DND-41 (cell line): ENCODE measurements at places on chromosomes 13 and 19.

- DNase-seq = no peak
Observed at GRCh38 chr13:93603043-93603442, 376.4 kb downstream of the GPC6 start.

GRCh38 chr13:39531646-39532045, 71.3 kb downstream of the LHFPL6 start:
- no peak for DNase-seq

DNA sequence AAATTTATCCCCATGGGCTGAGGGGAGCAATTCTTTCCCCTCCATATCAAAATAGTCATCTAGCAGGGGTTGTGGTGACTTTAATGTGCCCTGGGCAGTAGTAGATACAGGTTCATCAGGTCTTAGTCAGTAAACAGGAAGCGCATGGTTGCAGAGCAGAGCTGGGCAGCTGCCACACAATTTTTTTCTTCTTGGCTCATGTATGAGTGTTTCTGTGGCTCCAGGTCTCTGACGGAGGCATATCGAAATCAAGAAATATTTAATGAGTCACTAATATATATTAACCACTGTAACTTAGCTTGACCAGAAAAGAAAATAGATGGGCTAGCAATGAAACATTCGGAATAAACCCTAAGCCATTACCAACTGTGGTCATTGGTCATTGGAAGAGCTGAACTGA, 68.4 kb upstream of the UBL3 start:
- DNase-seq = no peak

GRCh38 chr19:51029718-51030117, 3.3 kb upstream of the KLK11 start:
- DNase-seq = no peak

DNA sequence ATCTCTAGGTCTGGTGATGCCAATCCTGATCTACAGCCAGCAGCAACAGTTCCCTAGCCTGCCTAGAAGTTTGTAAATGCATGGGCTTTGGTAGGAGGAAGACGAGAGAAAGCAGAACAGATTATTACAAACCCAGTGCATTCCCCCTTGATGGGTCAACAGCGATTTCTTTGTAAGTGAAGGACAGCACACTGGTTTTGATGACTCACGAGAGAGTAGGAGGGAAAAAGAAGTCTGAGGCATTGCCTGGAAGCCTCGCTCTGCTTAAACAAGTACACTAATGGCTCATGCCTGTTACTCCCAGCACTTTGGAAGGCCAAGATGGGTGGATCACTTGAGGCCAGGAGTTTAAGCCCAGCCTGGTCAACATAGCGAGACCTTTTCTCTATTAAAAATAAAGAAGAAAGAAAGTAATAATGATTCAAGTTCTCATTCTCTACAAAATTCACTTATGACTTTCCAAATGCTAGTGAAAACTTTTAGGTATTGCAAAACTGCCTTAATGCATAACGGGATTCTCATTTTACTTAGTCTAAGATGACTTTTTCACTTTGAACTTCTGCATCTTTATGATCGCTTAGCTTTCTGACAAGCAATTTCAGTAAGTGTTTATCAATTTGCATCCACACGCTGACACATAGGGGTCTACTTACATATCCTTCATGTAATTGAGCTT, 47.7 kb upstream of the USPL1 start:
- no peak for DNase-seq

GRCh38 chr19:8666814-8667405, 31.7 kb downstream of the ACTL9 start:
- peak; percentile 52 for DNase-seq

DNA sequence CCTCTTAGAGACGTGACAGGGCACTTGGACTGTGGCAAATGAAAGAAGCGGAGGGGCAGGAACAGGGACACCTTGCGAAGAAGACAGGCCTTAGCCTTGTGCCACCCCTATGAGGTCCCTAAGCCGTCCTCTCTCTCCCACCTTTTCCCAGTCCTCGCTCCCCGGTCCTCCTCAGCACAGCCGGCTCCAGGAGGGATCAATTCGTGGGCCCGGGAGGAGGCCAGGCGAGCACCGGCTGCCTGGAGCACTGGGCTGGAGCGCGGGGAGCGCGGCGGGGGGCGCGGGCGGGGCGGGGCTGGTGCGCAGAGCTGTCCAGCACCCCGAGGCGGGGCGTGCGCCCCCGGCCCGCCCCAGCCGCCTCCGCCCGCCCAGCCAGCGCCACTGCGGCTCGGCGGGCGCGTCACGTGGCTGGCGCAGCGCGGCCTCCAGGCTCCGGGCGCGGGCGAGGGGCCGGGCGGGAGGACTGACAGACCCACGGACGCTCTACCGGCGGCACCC, at the start of gene LRP3:
Gene LRP3 (plus strand): TSS at position 466 of the 498 bp plus-strand sequence. CDS start 456 bp downstream, outside the sequence.
- DNase-seq = no peak

DNA sequence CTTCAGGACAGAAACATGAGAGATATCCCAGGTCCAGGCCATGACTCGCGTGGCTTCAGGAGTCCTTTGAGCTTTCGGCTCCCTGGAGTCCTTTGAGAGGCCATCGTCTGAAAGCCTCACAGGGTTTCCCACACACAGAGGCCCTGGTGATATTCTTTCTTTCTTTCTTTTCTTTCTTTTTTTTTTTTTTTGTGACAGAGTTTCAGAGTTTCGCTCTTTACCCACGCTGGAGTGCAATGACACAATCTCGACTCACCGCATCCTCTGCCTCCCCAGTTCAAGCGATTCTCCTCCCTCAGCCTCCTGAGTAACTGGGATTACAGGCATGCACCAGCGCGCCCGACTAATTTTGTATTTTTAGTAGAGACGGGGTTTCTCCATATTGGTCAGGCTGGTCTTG, 5.5 kb downstream of the SIN3B start:
- DNase-seq = no peak

DNA sequence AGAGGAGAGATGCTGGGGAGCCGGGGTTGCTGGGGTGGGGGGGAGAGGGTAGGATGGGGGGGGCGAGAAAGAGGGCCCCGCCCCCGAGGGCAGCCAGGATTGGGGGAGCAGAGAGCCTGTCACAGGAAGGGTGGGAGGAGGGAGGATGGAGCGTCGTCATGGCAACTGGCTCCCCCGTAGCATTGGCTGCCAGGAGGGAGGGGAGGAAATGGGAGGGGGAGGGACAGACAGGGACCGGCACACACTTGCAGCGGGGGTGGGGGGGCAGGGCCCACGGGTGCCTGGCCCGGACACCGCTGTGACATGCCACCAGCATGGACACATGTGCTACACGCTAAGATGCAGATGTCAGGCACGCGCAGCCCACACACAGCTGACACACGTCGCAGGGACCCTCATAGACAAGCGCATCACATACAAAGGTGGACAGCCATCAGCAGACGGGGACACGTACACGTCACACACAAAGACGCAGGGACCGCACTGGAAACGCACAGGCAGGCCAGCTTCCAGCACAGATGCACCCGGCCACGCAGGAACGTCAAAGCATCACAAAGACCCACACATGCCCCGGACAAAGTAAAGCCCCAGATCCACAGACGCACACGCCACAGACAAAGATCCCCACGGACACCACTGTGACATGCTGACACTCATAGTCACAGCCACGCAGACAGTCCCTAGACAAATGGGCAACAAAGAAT, at the start of gene LMTK3:
Gene LMTK3 (minus strand): TSS at position 36 of the 704 bp plus-strand sequence. CDS start 259 bp downstream, outside the sequence.
- peak; percentile 81 for DNase-seq

- no peak for DNase-seq
Observed at GRCh38 chr19:5192568-5192967, 148.0 kb downstream of the PTPRS start.

DNA sequence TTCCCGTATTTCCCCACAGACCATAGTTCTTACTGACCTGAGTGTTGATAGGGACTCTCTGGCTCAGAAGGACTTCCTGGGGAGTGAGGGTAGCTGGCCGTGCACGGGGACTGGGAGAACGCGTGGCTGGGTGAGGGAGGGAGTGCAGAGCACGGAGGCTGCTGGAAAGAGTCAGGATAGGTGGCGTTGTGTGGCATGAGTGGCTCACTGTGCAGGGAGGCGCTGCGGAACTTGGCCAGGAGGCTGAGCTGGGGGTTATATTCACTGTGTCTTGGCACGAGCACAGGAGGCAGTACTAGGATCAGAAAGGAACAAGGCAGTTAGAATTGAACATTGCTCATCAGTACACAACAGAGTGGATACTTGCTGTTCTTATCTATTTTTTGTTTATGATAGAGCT, 47.4 kb downstream of the SMAD9 start:
- no peak for DNase-seq

DNA sequence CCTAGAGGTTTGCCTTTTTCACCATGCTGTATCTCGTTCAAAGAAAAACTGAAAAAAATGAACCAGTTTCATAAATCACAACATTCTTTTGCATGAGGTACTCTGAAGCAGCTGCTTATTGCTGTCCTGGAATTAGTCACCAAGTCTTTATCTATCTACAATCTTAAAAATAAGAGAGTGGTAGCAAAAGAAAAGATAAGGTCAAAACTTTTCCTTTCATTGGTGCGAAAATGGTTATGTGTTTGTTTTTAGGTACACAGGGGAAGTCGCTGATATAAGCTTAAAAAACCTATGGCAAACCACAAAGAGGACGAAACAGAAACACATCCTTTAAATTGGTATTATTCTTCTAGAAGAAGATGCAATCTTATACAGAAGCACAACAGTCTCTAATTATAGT, 20.7 kb downstream of the OBI1 start:
- no peak for DNase-seq

DNA sequence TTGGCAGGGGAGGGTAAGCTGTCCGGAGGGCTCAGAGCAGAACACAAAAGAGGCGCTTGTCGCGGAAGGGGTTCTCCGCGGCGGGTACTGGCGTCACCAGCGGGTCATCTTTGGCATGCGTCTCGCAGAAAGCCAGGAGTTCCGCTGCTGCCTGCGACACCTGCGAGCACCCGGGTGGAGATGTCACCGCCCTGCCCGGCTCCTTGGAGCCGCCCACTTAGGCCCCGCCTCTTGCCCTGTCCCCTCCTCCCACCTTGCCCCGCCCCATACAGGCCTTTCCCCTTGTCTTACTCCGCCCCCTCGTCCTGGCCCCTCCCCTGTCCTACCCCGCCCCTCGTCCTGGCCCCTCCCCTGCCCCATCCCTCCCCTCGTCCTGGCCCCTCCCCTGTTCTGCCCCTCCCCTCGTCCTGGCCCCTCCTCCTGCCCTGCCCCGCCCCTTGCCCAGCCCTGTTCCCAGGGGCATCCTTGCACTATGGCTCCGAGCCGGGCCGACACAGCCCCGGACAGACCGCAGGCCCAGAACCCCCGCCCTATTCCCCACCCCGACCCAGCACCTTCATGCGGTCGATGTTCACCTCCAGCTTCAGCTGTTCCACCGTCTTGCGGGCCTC, 1.9 kb downstream of the GNG8 start:
- peak; percentile 90 for DNase-seq

GRCh38 chr19:6828698-6829633, 56.5 kb downstream of the VAV1 start:
- peak; percentile 58 for DNase-seq

- no peak for DNase-seq
Observed at GRCh38 chr13:51728275-51728673, 75.7 kb downstream of the DHRS12 start.

DNA sequence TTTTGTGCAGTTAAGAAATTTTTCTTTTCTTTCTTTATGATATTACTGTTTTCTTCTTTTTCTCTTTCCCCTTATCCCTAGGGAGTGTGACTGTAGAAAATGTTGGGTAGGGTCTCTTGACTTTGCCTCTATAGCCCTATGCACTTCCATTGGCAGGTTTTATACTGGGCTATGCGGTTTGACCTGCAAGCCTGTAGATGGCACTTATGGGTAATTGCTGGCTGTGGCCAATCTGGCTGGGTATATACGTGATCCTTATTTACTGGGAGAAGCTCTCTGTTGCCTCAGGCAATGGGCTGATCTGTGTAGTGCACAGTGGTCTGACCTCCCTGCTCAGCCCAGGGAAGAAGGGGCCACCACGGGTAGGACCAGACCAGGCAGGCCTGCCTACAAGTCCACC, 78.8 kb downstream of the RAP2A start:
- no peak for DNase-seq

DNA sequence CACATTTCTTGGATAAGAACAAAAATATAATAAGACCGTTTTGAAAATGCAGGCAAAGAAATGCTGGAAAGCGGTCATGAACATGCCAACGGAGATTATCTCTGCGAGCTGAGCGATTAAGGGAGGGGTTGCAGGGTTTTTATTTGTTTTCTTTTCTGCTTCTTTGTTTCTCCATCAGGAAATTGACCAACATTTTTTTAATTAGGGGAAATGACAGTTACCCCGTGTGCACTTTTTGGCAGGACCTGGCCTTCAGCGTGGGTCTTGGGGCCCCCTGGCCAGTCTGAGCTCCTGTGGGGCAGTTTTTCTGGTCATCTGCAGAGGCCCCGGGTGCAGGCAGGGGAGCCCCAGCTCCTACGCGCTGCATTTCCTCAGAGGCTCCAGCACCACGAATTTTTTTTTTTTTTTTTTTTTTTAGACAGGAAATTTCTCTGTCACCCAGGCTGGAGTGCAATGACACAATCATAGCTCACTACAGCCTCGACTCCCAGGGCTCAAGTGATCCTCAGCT, 31.3 kb upstream of the HOMER3 start:
- no peak for DNase-seq

GRCh38 chr13:24680258-24680920, at the start of gene ATP12A:
ATP12A (plus strand) TSS chr13:24680408; CDS start chr13:24680744, 336 bp downstream.
- DNase-seq = no peak

GRCh38 chr13:96779691-96780090, 214.6 kb downstream of the OXGR1 start:
- DNase-seq = no peak

DNA sequence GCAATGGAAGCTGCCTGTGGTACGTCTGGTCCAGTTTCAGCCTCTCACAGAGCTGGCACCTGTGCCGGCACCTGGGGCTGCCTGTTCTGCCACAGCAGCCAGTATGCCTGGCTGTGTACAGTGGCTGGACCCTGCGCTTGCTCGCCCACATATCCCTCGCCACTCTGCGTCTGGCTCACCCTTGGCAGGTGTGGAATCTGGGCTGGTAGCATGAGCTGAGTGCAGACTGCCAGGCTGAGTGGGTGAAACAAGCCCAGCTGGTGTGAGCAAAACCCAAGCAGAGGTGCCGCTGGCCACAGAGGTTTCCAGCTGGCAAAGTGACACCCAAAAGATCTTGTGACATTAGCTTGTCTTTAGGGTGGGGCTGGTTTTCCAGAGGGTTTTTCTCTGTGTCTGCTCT, 80.7 kb downstream of the ING1 start:
- DNase-seq = no peak

DNA sequence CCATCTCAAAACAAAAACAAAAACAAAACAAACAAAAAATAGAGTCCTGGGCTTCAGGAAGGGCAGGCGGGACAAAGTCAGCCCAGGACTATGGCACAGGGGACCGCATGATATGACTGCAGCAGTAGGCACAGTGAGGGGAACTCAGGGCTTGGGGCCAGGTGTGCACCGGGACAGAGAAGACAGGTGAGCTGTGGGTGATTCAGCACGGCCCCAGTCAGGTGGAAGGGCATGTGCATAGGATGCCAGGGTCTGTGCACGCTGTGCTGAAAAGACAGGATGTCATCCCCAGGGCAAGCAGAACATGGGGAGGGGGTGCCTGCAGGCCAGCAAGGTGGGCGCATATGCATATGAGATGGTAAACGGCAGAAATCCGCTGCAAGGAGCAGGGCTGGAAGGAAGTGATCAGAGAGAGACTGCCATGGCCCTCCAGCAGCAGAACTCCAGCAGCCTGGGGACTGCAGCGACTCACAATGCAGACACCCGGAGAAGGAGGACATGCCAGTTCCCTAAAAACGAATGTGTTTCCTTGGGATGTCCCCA, 15.0 kb downstream of the EPS15L1 start:
- no peak for DNase-seq
